ENCODE measurements at places on chromosomes 12 and 14.

DNA sequence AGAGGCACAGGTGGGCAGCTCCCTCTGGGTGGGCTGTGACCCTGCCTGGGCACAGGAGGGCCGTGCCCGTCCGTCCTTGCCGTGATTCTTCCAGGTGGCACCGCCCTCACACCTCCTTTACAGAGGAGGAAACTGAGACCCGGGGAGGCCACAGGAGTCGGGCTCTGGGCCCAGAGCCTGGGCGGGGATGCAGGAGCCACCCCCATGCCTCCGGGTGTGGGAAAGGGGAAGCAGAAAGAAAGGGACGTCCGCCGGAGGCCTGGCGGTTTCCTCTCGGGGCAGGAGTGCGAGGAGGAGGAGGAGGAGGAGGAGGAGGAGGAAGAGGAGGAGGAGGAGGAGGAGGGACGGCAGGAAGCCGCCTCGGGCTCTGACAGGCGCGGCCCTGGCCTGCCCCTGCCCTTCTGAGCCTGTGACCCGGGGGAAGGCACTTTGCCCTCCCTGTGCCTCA lies 23.0 kb downstream of the SH2B3 start:
- peak; percentile 23 for DNase-seq

- DNase-seq, result no peak
Measured at GRCh38 chr12:131105736-131106348, 152.1 kb downstream of the ADGRD1 start.

GRCh38 chr14:64952598-64953309 lies 10.2 kb upstream of the GPX2 start:
- DNase-seq, result no peak

GRCh38 chr12:46320731-46321130 lies 51.8 kb downstream of the SLC38A2 start:
- no peak for DNase-seq

DNA sequence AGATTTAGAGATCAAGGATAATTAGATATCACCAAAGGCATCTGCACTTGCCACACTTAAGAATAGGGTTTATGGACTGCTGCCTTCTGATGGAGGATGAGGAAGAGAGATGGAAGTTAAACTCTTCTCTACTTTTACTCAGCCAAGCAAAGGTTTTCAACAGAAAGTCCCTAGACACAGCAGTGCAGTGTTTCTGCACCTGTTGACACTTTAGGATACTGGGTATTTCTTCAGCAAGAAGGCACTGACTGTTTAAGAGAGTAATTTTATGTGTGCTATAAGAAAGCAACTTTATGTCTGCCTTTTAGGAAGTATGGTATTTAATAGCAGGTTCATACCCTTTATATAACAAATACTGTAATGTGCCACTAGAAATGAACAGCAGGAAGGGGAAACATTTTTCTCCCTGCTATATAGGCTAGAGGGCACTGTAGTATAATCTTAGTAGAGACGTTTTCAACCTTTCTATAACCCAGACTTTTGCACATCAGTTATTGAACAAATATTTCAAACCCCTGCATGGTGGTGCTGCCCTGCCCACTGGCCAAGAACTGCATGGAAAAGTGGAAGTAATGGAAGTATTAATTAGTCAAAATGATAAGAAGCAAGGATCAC lies 225.0 kb upstream of the GRIP1 start:
- no peak for DNase-seq

GRCh38 chr12:115407723-115408122 lies 723.7 kb upstream of the TBX3 start:
- DNase-seq, result no peak

- no peak for DNase-seq
Measured at GRCh38 chr12:65510007-65510406, 231.5 kb downstream of the MSRB3 start.

- no peak for DNase-seq
Measured at GRCh38 chr12:131828671-131829355, 620 bp downstream of the MMP17 start.

DNA sequence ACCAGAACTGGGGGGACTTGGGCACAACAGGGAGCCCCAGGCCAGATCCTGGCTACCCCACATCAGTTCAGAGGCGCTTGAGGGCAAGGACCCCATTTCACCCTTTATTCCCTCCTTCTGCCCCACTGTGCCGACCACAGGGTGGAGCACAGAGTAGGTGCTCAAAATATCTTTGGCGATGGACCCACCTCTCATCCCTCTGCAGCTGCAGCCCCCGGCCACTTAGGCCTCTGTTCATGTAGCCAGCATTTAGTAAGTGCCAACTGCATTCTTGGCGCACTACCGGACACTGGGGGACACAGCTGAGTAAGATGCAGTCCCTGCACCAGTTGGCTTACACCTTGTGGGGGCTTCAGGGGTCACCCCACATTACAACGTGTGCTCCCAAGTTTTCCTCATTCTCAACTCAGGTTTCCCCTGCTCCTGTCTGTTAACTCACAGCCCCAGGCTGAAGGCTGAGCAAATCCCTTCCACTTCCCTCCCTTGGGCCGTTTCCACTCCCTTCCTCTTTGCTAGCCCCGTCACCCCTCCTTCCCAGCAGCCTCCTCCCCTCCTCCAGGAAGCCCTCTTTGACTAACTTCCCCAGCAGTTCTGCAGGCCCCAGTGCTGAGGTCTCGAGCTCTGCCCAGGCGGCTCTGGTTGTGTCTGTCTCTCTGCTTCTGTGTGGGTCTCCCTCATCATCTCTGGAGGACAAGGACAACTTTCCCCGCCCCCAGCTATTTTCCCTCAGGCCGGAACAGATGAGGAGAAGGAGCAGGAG lies 26.5 kb downstream of the KRT80 start:
- DNase-seq, result no peak

DNA sequence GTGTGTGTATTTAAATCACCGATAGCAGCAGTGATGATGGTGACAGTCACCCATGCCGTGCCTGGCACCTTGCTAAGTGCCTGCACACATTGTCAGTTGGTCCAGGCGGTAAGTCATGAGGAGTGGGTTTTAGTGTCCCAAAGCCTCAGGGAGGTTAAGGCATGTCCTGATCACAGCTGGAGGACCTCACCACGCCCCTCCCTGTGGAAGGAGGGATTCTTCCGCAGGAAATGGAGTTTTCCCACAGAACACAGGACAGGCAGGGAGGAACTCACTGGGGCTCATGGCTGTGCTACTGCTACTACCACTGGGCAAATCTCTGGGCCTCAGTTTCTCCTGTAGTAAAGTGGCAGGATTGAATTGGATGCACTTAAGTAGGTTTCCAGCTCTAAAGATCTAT lies 142.3 kb downstream of the CACNA1C start:
- DNase-seq, result no peak

GRCh38 chr14:89386212-89386886 lies 30.7 kb downstream of the FOXN3 start:
- DNase-seq, result no peak

- DNase-seq, result no peak
Measured at GRCh38 chr14:36659822-36660735, 1.6 kb upstream of the PAX9 start.

DNA sequence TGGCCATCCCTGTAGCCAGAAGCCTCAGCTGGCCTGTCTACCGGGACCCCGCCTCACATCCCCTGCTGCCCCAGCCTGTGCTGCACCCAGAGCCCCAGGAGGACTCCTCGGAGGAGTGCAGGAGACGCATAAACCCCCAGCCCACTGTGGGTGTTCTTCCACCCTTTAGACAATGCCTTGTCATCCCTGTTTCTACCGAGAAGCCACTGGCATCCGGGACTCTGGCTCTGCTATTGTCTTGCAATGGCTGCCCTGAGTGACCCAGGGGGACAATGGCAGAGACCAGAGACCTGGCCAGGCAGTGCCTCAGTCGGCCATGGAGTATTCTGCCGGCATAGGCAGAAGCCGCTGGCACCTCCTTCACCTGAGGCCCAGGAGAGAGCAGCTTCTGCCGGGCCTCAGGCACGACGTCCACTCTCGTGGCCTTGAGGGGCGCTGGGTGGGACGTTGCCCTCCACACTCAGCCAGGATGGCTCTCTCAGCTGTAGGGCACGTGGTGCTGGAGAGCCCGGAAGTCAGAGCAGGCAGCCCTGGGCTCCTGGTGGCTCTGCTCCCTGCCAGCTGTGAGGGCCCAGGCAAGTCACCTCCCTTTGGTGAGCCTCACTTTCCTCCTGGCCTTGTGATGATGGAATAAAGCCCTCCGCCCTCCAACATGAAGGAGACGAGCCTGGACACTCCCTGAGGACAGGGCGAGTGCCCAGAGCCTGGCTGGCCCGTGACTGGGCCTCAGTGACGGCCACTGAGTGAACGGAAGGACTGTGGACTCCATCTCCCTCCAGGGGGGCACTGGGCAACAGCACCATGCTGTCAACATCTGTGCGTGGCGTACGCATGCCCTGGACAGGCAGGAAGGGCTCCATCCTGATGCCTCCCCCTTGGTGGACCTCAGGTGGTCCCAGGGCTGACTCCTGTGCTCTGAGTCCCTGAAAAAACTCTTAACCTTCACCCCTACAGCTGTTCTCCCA lies 41.0 kb downstream of the TRAFD1 start:
- no peak for DNase-seq

DNA sequence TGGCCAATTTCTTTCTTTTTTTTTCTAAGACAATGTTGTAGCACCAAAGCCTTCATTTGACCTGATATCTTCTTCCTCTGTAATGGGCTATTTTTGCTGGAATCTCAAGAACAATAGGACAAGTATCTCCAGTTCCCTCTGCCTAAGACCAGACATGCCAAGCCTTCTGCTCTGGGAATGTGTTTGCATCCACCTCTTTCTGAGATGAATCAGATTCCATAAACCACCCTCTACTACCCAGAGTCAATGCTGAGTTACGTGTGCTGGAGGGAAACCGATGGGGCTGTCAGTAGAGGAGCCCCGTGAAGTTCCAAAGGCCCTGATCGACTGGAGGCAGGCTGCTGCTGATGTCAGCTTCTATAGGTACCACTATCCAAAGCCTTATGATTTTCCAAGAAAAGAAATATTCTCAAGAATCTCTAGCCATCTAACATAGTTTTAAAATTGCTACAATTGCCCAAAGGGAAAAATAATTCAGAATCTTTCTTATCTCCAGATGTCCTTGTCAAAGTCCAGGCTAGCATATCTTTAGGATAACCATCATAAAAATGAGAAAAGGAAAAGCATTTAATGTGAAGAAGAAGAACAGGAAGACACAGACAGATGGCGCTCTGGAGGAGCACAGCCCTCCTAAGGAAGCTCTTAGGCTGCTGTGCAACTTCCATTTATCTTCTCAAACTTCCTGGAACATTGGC lies 101.9 kb downstream of the SLC8A3 start:
- peak; percentile 39 for DNase-seq

GRCh38 chr12:47782372-47782770 lies 9.3 kb downstream of the SLC48A1 start:
- no peak for DNase-seq

- peak; percentile 48 for DNase-seq
Measured at GRCh38 chr14:89399594-89400068, 17.4 kb downstream of the FOXN3 start.

DNA sequence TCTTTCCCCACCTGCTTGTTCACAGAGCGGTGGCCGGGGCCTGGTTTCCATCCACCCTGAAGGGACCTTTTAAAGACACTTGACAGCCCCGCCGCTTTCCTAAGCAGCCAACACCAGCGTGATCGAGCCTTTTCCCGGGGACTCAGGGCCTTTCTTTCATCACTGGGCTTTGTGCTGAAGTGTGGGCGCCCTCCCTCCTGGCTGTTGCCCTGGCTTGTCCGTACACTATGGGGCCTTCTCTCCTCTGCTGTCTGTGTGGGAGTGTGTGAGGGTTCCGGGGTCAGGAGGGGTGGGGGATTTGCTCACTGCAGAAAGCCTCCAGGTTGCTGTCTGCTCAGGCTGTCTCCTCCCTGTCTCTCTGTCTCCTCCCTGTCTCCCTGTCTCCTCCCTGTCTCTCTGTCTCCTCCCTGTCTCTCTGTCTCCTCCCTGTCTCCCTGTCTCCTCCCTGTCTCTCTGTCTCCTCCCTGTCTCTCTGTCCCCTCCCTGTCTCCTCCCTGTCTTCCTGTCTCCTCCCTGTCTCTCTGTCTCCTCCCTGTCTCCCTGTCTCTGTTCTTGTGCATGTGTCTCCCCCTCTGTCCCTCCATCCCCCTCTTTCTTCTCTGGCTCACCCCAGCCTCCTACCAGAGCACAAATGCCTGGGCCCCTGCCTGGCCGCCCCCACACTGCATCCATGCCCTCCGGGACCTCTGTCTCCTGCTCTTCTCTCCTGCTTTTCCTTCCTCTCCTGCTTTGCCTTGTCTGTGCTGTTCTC lies 64.7 kb downstream of the CCDC92 start:
- DNase-seq, result no peak

DNA sequence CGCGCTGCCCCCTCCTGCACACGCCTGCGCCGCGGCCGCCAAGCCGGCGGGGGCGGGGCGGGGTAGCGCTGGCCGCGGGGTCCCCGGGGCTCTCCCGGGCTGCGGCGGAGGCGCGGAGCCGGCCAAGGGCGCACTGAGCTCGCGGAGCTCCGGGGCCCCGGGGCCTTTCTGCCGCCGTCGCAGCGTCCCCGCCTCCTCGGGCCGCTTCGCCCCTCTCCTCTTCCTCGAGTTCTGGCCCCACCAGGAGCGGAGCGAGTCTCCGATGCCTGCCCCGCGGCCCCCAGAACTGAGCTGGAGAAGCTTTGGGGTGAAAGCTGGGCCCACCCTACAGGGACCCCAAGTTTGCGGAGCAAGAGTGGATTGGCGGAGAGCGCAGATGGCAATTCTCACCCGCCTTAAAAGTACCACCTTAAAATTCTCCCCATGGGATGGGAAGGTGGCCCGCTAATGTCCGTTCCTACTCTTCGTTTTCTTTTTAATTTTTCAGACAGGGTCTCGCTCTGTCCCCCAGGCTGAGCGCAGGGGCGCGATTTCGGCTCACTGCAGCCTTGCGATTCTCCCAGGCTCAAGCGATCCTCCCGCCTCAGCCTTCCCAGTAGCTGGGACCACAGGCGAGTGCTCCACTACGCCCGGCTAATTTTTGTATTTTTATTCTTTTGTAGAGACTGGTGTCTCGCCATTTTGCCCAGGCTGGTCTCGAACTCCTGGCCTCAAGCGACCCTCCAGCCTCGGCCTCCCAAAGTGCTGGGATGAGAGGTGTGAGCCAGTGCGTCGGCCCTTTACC lies 129.6 kb downstream of the NDUFA12 start:
- DNase-seq, result peak; percentile 18

DNA sequence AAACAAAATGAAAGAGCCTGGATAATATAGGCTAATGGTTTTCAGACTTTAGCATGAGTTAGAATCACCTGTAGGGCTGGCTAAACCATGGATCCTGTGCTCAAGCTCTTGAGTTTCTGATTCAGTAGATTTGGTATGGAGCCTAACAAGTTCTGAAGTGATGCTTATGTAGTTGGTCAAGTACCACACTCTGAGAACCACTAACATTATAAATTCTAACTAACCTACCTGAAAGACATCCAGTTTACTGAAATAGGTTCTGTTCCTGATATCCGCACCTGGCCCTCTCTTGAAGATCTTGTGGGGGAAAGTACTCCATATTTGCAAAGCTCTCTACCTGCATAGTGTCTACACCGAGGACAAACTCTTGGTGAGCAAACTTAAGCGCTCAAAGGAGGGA lies 59.4 kb upstream of the VSX2 start:
- no peak for DNase-seq
